ENCODE measurements at places on chromosomes 2 and 18. TPM values are rescaled to one million over a fixed set of nuclear protein-coding genes. Genes with fewer than 3 reads are reported as not detected.

NAT8 gene
- total RNA-seq, result not detected

TUBA4B gene
- total RNA-seq, result not detected

CABYR gene
- total RNA-seq, result 14.0 TPM

LIMS2 gene
- total RNA-seq, result 0.29 TPM

FIGLA gene
- total RNA-seq, result not detected

IGFBP2 gene
- 208 TPM for total RNA-seq

ALPP gene
- total RNA-seq, result 0.34 TPM

TMEM169 gene
- total RNA-seq, result 166 TPM

- H3K27ac ChIP-seq, result no peak overlapping the region
- peaks cover 16% of the 10 kb centered on the region for H3K4me1 ChIP-seq
- no peak for DNase-seq
- H3K36me3 ChIP-seq, result no peaks in the 10 kb centered on the region
- H3K4me3 ChIP-seq, result no peak overlapping the region
These were observed 70.2 kb downstream of the SPATS2L start for GRCh38 chr2:200376513-200377354.

DNA sequence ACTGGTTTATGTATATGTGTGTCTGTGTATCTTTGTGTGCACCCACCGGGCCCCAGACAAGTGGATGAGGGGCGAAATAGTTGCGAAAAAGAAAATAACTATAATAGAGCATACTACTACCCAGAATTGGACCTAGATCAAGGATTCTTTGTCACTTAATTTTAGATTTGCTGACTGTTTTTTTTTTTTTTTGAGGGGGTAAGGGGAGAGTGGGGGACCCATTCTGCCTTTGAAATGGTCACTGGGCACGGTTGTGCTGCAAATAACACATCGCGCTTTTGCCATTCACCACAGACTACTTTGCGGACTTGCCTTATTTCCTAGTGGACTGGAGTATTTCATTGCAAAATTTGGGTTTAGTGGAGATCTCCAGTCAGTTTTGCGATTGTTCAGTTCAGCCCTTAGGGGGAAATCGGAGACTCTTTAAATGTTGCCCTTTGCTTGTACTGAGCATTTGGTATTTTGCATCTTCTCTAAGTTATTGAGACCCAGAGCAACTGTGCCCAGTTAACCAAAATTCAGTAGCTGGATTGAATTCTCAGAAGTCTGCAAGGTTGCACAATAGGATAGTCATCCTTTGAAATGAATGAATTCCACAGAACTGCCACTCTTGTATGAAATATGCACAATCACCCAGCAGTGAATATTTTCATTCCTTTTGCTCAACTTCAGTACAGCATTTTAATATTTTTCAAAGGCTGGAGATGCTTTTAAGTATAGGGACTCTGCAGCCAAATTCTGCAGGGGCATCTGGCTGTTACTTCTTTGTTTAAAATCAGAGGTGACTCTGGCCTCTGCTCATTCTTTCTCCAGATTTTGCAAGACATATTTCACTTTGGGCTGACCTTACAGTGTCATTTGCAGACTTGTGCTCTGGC, 2.9 kb downstream of the TRIB2 start:
- H3K27ac ChIP-seq, result peak overlapping the region; percentile 100
- H3K4me1 ChIP-seq, result peaks cover 34% of the 10 kb centered on the region
- H3K27me3 ChIP-seq, result peaks cover 20% of the 10 kb centered on the region
- no peak for DNase-seq
- H3K4me3 ChIP-seq, result peak overlapping the region; percentile 98
- peaks cover 13% of the 10 kb centered on the region for H3K36me3 ChIP-seq

DNA sequence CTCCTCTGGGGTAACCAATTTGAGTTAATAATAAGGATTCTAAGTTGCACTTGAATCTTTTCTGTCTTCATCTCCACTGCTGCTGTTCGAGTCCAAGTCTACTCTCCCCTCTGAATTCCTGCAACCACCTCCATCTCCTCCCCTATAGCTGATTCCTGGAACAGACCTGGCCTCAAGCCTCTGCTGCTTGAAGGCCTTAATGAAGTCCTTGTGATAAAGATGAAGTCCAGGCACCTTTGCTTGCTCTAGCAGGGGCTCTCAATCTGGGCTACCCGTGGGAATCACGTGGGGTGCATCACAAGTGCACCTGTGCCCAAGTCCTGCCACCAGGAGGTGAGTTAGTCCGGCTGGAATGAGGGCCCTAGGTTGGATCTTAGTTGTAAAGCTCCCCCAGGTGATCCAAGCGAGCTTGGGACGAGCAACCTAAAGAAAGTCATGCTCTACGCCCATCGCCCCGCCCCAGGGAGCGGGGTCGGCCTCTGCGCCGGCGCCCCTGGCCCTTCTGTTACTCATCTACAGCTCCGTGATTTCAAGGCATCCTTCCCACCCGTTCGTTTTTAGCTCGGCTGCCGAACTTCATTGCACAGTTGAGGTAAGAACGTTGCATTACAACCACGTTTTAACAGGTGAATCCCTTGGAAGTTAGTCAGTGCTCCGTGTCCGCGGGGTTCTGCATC, 905 bp upstream of the IAH1 start:
- H3K4me3 ChIP-seq, result peak overlapping the region; percentile 71
- H3K36me3 ChIP-seq, result no peaks in the 10 kb centered on the region
- no peak overlapping the region for H3K27ac ChIP-seq
- DNase-seq, result peak; percentile 42

DNA sequence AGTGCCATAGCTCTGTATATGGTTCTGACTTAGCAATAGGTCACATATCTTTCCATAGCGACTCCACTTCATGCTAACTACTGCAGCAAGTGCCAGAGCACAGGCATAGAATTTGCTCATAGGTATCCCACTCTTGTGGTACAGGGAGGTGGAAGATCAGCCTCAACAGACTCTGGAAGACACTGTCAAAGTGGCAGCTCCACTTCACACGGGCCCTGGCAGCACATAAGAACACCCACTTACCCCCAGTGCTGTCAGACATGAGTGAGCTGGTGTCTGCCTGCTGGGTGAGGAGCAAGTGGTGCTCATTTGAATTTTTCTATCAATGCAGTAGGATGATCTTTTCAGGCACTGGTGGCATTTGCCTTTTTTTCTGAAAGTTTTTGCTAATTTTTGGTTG, 48.6 kb downstream of the BCL2L11 start:
- DNase-seq, result no peak
- H3K4me1 ChIP-seq, result peaks cover 10% of the 10 kb centered on the region
- H3K4me3 ChIP-seq, result no peak overlapping the region
- peaks cover 2% of the 10 kb centered on the region for H3K27me3 ChIP-seq
- H3K36me3 ChIP-seq, result no peaks in the 10 kb centered on the region

- H3K27me3 ChIP-seq, result peaks cover 3% of the 10 kb centered on the region
- peaks cover 6% of the 10 kb centered on the region for H3K36me3 ChIP-seq
These were observed 37.6 kb downstream of the PTPN18 start for GRCh38 chr2:130393318-130393910.

DNA sequence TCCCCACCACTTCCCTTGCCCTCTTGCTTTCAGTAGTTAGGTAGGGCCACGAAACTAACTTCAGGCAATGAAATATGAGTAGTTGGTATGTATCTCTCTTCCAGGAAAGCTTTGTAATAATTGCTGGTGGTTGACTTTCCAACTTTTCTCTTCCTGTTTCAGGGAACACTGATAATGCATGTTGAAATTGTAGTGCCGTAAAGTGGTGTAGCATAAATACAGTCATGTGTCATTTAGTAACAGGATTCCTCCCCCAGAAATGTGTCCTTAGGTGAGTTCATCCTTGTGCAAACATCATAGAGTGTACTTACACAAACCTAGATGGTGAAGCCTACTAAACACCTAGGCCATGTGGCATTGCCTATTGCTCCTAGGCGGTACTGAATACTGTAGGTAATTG, 429.2 kb downstream of the PID1 start:
- no peaks in the 10 kb centered on the region for H3K36me3 ChIP-seq
- H3K4me1 ChIP-seq, result no peaks in the 10 kb centered on the region
- H3K4me3 ChIP-seq, result no peak overlapping the region

DNA sequence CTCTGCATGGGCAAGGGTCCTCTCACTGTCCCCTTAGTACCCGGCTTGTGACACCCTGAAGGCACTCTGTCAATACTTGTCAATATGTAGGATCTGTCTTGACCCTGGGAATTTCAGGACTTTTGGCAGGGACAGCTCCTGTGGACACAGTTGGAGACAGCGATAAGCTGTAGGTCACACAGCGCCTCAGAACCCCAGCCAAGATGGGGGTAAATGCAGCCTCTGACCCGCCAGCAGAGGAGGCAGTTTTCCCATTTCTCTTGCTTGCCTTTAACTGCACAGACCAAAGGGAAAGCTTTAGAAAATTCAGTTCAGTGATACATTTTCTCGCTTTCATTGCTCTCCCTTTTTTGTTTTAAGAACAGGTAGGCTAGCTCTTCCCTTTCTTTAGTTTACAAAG, 54.8 kb upstream of the KLHL29 start:
- no peak overlapping the region for H3K4me3 ChIP-seq
- H3K27me3 ChIP-seq, result peaks cover 3% of the 10 kb centered on the region
- no peak overlapping the region for H3K27ac ChIP-seq
- H3K36me3 ChIP-seq, result no peaks in the 10 kb centered on the region
- DNase-seq, result no peak
- peaks cover 2% of the 10 kb centered on the region for H3K4me1 ChIP-seq

GRCh38 chr2:70212298-70212932, 21.6 kb upstream of the C2orf42 start:
- no peaks in the 10 kb centered on the region for H3K36me3 ChIP-seq
- H3K4me3 ChIP-seq, result no peak overlapping the region
- no peaks in the 10 kb centered on the region for H3K4me1 ChIP-seq
- no peak overlapping the region for H3K27ac ChIP-seq
- peaks cover 5% of the 10 kb centered on the region for H3K27me3 ChIP-seq

Data from glutamatergic neuron (in vitro differentiated cells).